ENCODE measurements at places on chromosomes 16 and 17.

DNA sequence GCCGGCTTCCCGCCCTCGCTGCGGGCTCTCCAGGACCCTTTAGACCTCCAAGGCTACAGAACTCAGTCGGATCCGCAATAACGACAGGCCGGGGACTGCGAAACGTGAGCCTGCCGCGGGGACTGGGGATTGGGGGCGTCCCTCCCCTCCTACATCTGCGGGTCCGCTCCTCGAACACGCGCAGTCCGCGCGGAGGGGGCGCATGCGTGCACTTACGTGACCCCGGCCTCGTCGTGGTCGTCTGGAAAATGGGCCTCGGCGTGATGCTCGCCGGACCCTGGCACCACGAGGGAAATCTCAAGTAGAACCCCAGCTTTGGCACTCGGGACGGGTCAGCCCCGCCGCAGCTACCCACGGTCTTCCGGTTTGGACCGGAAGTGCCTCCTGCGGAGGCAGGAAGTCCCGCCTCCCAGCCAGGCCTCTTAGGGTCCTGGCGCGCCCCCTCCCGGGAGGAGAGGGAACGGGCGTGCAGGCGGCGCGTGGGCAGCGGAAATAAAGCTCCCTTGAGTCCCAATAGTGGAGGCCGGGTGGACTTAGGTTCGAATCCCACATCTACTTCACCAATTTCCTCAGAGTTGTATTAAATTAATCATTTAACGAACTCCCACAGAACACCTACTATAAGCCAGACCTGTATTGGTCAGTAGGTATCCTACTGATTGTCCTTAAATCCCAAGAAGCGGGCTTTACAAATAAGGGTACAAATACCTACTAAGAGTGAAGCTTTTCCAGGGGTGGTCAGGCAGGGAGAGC is at the start of gene TAF1C:
Gene TAF1C, minus strand, starts transcription at position 373 of the 753 bp plus-strand sequence. CDS start 2,069 bp downstream, outside the sequence.
- DNase-seq: peak; percentile 92

GRCh38 chr17:9236286-9237052 is 215.2 kb downstream of the NTN1 start:
- no peak for DNase-seq

GRCh38 chr17:3688852-3689261 is 7.1 kb downstream of the P2RX5 start:
- DNase-seq: no peak

DNA sequence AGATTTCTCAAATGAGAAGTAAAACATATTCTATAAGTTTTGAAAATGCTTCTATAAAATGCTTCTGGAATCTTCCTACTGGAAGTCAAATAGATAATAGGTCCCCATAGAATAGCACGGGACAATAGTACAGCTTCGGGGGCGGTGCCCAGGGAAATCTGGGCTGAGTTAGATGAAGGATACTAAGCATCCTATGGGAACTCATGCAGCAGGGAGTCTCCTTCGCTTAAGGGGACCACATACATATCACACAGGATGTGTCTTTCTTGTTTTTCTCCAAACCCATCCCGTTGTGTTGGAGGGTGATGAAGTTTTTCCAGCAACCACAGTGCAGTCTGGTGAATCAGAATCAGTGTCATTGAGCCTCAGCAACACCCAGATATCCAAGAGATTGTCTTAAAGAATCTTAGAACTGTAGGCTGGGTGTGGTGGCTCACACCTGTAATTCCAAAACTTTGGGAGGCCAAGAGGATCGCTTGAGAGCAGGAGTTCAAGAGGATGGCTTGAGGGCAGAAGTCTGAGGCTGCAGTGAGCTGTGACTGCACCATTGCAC is 84.2 kb downstream of the PITPNC1 start:
- DNase-seq: no peak

- peak; percentile 89 for DNase-seq
Observed at GRCh38 chr17:44331249-44331760, 6.7 kb upstream of the SLC25A39 start.

- DNase-seq: no peak
Observed at GRCh38 chr17:71900621-71901229, 220.1 kb upstream of the SOX9 start.

DNA sequence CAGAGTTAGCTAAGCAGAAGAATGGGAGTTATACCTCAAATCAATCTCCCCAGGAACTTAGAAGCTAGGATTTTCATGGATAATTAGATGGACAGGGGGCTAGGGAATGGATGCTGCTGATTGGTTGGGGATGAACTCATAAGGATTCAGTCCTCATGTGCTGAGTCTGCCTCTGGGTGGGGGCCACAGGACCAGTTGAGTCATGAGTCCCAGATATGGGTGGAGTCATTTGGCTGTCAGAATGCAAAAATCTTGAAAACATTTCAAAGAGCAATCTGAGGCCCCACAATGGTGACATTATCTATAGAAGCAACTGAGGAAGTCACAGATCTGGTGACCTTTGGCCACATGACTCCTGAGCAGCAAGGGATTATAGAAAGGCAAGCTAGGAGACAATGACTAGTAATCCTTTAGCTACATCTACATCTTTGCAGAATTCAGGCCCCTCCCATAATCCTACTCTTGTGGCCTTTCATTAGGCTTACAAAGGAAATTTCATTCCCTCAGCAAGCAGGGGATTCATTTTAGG is 82.6 kb upstream of the CCL2 start:
- DNase-seq: no peak

- peak; percentile 74 for DNase-seq
Observed at GRCh38 chr17:37489197-37490001, at the start of gene DUSP14. Gene DUSP14 (plus strand): TSS chr17:37489891. CDS start chr17:37512273, 22,382 bp downstream.

GRCh38 chr16:56231-56927 is 2.8 kb downstream of the SNRNP25 start:
- no peak for DNase-seq

GRCh38 chr17:63446753-63447470 is 806 bp upstream of the CYB561 start:
- DNase-seq: peak; percentile 25

DNA sequence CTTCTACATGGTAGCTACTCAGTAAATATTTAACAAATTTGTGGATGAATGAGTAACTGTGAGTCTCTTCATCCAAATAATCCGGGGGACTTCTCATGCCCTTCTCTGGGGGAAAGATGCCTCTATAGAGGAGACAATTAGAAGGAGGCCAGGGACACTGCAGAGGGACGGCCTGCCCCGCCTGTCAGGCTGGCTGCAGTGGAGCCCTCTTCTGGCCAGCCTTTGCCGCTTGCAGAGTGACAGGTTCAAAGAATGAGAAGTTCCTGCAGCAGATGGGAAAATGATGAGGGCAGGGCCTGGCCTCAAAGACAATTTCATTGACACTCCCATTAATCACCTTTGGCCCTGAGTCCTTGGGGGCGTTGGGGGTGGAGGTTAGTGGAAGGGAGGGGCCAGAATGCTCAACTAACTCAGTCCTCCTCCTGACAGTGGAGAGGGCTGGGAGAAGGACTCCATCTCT is 339.0 kb downstream of the MAF start:
- DNase-seq: peak; percentile 53

- DNase-seq: no peak
Observed at GRCh38 chr17:62657690-62658089, 30.2 kb downstream of the MRC2 start.

GRCh38 chr17:19263641-19264051 is 26.5 kb downstream of the EPN2 start:
- no peak for DNase-seq

GRCh38 chr16:56257239-56257638 is 66.0 kb downstream of the GNAO1 start:
- no peak for DNase-seq

DNA sequence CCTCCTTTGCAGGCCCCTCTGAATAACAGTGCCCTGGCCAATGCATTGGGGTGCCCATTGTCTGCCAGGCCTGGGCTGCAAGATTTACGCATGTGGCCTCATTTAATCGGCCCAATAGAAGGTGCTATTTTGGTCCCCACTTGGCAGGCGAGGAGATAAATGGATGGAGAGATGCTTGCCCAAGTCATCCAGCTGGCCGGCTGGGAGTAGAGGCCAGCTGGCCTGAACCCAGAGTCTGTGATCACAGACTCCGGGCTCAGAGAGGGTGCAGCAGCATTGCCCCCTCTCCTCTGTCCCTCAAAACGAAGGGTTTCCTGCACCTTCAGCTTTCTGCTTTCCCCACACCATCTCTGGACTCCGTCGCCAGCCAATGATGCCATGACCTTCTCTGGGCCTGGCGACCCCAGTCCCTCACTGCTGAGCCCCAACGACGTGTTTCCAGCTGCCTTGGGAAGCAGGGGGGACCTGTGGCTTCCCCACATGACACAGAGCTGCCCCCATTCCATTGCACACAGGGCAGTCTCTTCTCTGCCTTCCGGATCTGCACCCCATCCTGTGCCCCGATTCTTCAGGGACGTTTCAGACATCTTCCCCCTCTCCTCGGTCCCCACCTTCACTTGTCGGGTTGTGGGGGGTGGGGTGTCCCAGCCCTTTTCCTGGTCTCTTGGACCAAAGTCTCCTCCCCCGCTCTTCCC is 3.5 kb upstream of the ADGRG1 start:
- DNase-seq: no peak

- no peak for DNase-seq
Observed at GRCh38 chr16:68643847-68644246, 1.3 kb upstream of the CDH3 start.

GRCh38 chr16:75506574-75506973 is 11.3 kb upstream of the CHST6 start:
- no peak for DNase-seq

GRCh38 chr17:740240-741017 is 8.0 kb downstream of the TLCD3A start:
- peak; percentile 41 for DNase-seq

GRCh38 chr17:1486802-1487695 is 5.4 kb downstream of the MYO1C start:
- DNase-seq: peak; percentile 57

DNA sequence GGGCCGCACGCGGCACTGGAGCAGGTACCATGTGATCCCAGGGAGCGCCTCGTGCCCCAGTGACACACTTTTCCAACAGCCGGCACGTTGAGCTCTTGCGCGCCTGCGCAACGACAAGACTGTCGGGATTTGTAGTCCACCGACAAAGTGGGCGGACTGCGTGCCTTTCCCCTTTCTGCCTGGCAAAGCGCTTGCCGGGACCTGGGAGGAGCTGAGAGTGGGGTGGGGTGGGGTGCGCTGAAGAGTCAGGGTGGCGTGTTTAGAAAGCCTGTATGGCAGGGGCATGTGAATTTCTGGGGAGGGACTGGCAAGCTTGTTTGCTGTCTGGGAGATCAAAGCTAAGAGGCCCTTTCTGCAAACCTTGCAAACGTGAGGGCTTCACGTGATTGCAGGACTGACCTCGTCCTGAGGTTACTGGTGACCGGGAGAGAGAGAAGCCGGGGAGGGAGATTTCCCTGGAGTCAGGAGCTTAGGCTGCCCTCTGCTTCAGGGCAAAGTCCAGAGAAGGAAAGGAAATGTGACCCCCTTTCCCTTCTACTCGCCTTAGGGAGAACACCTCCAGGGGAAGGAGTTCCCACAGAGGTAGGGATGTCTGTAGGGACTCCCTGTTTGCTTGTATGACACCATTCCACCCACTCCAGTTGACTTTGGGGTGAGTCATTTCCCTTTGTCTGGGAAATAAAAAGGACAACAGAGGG is 429 bp upstream of the NR1D1 start:
- peak; percentile 96 for DNase-seq

DNA sequence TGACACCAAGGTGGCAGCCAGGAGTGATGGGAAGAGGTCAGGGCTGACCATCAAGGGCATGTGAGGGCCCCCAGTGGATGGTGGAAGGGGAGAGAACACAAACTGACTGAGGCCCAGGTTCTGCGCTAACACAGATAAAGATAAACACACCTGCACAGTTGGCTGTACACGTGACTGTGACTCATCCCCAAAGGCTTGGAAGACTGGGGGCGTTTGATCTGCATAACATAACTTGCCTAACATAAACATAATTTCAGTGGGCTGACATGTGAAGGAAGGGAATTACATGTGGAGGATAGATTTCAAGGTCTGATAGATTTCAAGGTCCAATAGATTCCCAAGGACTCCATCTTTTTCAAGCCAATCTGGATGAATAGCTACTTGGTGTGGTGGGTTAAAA is 100.9 kb upstream of the TNRC6C start:
- no peak for DNase-seq

DNA sequence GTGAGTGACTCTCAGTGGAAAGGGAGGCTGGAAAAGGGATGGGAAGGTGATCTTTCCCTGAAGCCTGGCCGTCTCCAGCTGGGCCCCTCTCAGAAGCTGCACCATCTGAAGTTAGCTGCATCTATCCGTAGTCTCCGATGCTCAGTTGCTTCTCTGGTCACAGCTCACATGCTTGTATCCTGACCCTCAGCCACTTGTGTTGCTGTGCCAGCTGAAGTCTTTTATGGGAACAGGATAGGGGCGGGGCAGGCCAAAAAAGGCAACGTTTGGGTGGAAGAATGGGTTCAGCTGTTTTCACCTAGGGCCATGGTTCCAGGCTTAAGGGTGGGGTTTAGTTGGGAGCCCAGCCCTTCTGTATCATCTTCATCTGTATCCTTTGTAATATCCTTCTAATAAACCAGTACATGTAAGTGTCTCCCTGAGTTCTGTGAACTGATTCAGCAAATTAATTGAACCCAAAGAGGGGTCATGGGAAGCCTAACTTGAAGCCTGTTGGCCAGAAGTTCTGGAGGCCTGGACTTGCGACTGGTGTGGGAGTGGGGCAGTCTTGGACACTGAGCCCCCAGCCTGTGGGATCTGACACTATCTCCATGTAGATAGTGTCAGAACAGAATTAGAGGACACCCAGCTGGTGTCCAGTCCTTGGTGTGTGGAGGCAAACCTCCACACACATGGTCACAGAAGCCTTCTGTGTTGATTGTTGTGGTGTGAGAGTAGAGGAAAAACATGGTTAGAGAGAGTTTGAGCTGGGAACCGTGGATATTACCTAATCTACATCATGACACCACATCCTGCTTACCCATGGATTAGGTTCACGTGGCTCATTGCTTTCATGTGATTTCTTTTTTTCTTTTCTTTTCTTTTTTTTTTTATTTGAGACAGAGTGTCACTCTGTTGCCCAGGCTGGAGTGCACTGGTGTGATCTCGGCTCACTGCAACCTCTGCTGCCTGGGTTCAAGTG is 49.3 kb upstream of the FBXO47 start:
- DNase-seq: no peak

DNA sequence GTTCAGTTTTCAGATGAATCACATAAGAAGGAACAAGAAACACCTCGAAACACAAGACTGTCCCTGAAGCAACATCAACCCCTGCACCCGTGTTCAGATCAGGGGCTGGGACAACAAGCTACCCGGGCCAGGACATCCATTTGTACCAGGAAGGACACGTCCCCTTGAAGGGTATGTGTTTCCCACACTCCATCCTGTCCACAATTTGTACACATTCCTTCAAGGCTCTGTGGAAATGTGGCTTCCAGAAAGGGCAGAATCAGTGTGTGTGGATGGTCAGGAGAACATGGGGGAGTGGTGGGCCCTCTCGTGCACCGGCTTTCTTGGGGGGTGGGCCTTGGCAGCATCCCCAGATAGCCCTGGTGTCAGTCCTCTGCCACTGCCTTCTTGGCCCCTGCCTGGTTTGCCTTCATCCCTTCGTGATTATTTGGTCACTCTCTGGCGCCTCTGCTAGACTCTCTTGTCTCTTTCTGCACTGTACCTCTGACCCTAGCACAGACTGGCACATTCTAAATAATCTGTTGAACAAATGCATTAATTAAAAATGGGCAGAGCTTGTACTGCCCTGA is 10.3 kb downstream of the KIFC3 start:
- no peak for DNase-seq

- DNase-seq: no peak
Observed at GRCh38 chr17:36690190-36690589, 88.8 kb downstream of the MRM1 start.

GRCh38 chr17:76566988-76567431 is 18.6 kb downstream of the ST6GALNAC2 start:
- DNase-seq: no peak
